ENCODE measurements at places on chromosomes 1 and 21.

DNA sequence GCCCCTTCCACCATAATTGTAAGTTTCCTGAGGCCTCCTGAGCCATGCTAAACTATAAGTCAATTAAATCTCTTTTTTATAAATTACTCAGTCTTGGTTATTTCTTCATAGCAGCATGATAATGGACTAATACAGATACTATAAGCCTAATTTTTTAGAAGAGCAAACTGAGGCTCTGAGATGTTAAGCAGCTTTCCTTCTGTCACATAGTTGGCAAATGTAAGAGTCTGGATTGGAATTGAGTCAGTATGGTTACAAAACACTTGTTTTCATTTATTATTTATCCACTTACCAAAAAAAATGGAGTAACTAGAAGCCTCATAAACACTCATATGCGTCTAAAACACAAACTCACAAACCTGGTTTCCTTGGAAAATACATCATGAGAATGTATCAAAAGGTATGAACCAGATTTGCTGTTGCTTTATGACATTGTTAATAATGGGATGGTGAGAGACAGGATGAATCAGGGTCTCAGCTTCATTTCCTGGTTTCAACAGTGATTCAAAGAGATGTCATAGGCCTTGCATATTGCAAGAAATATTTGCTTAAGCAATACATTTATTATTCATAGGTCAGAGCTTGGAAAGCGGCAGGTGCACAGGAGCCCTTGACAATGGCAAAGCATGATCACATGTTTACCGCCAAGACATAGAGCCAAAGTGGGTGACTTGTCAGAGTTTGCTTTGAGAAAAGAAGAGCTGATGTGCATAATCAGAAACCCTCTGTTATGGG, 221.5 kb downstream of the GRIK1 start:
- DNase-seq = no peak

- DNase-seq = no peak
Observed at GRCh38 chr21:45718413-45718812, 74.9 kb downstream of the PCBP3 start.

DNA sequence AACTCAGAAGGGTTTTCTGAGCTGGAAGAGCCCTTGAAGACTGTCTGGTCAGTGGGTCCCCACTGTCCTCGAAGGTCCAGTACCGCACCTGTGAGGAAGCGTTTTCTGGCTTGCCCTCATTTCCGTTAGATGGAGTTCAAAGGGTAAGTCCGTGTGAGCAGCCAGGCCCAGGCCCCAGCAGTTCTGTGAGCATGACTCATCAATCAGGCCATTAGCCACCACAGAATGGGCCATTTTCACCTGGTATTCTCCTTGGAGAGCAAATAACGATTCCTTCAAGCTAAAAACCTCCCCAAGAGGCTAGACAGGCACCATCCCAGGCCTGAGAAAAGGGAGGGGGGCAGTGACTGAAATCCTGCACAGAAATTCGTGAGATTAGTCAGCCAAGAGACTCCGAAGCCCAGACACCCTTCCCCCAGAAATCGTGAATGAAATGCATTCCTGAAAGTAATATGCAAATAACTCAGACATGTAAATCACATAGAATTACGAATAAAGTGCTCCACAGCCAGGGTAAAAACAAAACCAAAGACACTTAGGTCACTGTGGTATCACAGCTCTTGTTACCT, 66.0 kb downstream of the BCAR3 start:
- DNase-seq = no peak

DNA sequence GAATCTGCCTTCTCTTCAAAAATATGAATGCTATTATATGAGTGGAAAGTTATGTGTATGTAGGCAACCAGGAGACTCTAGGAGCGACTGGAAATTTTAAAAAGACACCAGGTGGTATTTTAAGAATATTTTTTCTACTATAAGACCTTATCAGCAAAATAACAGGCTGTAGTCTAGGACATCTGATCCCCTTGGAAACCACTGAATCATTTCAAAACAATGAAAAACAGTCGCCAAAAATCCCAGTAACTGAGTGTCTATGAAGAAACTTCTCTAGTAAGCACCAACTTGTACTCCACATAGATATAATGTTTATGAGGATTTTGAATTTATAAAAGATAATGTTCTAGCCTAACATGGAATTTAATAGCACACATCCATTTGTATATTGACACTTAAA, 358.5 kb downstream of the GPATCH2 start:
- DNase-seq = no peak

GRCh38 chr21:19122356-19122755, 718.8 kb upstream of the TMPRSS15 start:
- DNase-seq = no peak

- DNase-seq = no peak
Observed at GRCh38 chr1:31981456-31981839, 32.2 kb upstream of the KHDRBS1 start.

DNA sequence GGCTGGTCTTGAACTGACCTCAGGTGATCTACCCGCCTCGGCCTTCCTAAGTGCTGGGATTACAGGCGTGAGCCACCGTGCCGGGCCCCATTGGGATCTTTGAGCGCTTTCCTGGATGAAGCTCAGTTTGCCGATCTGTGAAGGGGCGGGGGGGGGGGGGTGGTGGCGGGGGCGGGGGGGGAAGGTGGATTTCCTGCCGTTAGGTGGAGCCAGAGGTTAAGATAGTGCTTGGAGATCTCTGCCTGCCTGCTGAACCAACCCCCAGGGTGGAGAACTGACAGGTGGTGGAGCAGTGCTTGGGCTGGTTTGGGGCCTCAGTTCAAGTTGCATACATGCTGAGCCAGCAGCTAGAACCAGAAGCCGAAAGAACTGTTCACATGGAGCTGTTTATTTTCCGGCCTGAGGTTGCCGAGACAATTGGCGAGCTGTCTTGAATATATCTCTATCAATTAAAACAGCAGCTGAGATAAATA, 1.7 kb downstream of the TMCC2 start:
- DNase-seq = no peak

DNA sequence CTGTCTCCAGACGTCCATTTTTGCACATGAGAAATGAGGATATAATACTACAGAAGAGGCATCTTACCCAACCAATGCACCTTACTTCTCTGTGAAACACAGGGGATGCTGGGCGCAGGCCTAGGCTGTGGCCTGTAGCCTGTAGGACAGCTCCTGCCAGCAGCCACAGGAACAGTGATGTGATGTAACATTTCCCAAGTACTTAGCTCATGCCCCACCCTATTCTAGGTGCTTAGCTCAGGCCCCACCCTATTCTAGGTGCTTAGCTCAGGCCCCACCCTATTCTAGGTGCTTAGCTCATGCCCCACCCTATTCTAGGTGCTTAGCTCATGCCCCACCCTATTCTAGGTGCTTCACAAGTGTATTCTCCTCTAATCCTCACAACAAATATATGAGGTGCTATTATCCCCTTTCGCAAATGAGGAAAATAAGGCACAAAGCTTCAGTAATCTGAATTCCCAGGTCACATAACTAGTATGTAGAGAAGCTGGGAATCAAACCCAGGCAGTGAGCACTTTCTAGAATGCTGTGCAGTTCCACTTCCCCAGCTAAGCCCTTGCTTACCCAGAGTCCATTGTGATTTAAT, 4.6 kb upstream of the NAXE start:
- no peak for DNase-seq

DNA sequence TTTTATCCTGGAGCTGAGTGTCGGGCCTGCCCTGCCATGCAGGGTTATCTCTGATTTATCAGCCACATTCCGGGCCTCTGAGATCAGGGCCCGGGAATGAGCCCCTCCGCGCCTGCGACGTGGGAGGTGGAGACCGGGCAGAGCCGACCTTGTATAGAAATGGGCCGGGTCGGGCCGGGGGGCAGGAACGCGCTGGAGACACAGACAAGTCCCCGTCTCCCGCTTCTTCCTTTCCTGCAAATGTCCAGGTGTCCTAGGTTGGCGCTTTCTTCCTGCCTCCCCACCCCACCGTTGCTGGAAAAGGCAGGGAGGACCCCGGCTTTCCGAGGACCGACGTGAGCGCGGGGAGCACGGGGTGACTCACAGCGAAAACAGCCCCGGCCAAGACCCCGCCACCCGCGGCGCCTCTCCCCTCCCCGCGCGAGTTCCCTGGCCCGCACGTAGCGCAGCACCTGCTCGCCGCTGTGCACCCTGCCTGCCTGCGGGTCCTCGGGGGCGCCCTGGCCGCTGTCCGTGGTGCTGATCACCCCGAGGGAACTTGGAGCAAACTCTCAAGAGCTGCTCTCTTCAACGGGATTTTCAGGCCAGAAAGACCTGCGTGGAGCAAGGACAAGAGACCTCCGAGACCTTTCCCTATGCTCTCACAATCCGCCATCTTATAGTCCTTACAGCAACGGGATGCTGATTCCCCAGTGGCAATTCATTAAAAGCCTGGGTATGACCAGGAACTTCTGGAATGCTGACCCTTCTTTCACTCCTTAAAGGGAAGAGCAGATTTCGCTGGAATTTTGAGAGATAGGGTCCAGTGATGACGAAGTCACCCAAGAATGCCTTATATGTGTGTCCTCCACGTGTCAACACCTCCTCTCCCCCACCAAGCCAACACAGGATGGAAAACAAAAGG, 475 bp upstream of the NPPB start:
- DNase-seq = no peak

GRCh38 chr1:13731897-13732296, 31.9 kb downstream of the PRDM2 start:
- no peak for DNase-seq

DNA sequence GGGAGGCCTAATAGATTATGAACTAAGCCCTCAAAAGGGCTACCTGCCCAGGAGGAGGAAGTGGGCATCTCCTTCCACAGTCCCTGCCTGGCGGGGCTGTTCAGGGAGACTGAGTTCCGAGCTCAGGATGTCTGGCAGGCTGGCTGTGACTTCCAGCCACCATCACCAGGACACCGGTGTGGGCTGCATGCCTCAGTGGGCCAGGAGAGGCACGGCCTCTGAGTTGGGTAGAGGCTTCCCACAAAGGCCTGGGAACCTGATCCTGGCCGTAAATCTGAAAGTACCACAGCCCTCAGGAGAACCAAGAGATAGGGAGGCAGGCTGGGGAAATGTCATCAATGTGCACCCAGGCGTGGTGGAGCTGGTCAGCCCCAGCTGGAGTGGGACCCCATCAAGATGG, 29.1 kb downstream of the NTPCR start:
- DNase-seq = no peak

DNA sequence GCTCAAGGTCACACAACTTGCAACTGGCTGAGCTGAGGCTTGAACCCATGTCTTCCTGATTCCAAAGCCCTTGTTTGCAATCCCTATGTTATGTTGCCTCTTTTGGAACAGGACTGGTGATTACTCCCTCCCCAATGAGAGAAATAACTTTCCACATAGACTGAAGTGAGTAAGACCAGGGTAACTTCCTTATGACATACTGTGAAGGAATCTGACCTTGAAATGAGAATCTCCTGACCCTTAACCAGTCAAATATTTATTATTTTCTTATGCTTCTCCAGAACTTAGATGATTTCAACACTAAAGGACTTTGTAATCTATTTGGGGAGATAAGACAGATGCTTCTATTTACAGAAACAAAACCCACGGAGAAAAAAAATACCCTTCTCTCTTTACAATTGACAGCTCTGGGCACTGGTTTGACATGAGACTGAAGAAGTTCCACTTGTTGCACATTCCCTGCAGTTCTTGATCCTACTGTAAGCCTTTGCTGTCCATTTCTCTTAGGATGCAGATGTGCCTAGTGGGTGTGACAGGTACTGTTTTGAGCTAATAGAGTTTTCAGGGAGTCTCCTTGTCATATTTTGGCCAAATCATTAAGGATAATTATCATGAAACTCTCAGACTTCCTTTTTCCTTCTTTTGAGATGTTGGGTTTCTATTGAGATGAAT, 3.9 kb upstream of the RPTN start:
- no peak for DNase-seq

- peak; percentile 16 for DNase-seq
Observed at GRCh38 chr1:36924282-36924811, 110.0 kb downstream of the GRIK3 start.

DNA sequence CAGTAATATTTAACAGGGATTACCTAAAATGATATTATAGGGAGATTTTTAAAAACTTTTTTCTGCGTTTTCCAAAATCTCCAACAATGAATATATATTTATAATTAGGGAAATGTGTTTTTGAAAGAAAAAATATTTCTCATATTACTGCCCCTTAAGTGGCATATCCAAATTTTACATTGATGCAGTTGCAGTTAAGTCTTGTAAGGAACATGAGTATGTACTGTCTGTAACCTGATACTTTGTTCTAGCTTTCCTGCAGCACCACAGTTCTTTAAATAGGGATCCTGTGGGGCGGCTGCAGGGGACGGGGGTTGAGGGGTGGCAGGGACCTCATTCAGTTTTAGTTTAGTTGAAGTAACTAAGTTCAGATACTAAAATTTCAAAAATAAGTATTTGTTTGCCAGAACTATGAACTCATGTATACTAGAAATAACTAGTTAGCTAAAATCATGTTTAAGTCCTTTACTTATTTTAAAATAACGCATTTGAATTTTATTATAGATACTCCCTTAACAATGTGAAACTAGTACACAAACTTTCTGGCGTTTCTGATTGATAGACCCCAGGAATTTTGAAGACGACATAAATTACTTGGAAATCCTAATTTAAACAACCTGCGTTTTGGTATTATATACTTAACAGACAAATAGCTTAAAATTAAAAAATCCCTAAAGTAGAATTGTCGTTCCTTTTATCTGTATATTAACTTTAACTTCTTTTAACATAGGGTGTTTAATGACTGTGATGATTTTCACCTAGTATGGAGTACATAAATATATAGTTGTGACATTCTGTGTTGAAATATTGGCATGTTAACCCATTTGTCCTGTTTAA, 639 bp upstream of the DNAJB4 start:
- DNase-seq = no peak

GRCh38 chr21:46014828-46015227, 33.3 kb downstream of the COL6A1 start:
- no peak for DNase-seq

DNA sequence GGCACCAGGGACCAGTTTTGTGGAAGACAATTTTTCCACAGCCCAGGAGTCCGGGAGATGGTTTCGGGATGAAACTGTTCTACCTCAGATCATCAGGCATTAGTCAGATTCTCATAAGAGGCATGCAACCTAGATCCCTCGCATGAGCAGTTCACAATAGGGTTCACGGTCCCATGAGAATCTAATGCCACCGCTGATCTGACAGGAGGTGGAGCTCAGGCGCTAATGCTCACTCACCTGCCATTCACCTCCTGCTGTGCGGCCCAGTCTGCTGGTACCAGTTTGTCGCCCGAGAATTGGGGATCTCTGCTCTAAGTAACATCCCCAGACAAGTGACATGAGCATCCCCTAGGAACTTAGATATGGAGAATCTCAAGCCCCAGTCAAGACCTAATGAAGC, 180.7 kb downstream of the COQ8A start:
- DNase-seq = no peak

DNA sequence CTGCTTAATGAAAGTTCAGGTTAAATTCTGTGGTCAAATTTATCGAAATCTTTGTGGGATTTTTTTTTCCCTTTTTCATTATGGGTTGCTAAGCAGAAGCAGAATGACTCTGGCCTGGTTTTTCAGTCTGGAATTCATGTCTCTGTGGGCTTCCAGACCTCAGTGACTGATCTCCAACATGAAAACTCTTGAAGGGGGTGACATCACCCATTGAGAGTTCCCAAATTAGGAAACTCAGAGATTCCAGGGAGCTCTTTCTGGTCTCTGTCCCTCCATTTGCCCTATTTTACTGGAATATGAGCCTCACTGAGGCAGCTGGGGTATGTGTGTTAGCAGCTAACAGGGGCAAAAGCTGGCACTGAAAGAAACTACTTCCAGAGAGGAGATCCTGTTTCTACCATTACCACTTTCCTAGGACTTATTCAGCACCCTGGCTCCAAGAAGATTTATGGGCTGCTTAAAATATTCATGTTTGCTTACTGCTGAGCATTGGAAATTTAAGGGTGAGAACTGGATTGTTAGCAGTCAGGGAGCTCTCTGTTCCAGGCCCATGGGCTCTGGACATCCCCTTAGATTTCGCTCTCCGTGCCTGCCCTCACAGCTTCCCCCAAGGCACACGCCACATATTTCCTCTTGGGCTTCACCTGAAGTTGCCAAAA, 203.4 kb upstream of the SPAG17 start:
- no peak for DNase-seq
